ENCODE measurements at places on chromosomes 2 and 18.

DNA sequence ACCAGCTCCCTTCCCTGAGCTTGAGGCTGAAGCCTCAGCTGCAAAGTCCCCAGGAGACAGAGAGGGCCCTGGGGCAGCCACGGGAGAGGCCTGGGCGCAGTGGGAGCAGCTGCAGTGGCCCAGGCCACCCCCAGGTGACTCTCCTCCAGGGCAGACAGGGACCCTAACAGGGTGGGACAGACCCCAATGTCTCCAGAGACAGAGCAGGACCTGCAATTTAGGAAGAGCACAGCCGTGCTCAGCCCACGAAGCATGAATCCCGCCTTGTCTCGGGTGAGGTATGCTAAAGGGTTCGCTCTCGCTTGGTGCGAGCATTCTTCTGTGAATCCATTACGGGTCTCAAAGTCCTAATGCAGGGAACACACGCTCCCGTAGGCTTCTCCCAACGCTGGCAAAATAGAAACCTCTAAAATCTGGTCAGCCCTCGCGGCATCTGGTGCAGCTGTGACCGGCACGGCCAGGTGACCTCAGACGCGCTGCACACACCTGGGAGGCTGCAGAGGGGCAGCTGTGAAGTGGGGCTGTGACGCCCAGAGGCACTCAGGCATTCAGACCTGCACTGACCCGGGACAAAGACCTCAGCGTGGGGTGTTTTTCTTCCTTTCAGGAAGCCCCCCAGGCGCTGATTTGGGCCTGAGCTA, 12.6 kb downstream of the MBP start:
- DNase-seq: no peak

DNA sequence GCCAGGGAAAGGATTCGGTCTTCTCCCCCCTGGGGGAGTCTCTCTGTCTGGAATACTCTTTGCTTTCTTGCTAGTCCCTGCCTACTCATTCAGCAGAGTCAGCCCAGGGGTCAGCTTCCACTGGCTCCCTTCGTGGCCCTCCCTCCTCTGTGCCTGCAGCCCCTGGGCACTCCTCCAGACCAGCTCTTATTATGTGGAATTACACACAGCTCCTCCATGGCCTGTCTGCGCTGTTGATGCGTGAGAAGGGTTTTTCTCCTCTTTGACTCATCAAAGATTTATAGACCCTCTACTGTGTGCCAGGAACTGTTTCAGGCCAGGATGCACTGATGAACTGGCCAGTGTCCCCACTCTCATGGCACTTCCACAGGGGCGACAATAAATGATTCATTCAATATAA, 44.4 kb downstream of the ST8SIA5 start:
- peak; percentile 45 for DNase-seq

DNA sequence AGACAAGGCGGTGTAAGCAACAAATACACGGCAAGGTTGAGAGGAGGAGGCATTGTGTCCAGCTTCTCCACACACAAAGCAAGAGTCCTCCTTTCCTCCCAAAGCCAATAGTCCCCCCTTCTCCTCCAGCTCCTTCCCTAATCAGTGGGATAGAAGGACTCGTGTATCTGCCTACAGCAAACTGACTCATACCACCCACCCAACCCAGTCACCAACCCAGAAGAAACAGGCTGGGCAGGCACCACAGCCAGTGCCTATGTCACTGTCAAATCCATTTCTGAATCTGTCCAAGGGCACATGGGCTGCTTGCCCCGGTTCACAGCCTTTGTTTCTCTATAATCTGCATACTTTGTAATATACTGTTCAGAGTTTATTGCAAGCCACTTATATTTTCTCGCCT, 19.2 kb upstream of the NMS start:
- no peak for DNase-seq

DNA sequence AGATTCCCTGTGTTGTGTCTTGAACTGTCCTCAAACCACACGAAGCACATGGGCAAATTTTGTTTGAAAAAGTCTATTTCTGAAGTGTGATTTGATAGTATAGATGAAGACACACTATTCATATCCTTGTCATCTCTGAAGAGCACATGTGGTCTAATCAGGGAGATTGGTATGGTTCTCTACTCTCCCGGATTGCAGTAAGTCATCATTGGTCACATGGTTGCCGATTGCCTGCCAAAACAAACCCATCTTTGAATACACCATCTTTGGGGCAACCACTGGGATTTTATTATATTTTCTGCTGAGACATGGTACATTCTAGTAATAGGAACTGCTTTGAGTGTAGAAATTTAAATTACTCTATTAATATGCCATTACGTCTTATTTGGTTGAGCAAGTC, 186.9 kb downstream of the MYO1B start:
- DNase-seq: no peak

- DNase-seq: no peak
Measured at GRCh38 chr2:61172671-61173070, 10.7 kb downstream of the C2orf74 start.

DNA sequence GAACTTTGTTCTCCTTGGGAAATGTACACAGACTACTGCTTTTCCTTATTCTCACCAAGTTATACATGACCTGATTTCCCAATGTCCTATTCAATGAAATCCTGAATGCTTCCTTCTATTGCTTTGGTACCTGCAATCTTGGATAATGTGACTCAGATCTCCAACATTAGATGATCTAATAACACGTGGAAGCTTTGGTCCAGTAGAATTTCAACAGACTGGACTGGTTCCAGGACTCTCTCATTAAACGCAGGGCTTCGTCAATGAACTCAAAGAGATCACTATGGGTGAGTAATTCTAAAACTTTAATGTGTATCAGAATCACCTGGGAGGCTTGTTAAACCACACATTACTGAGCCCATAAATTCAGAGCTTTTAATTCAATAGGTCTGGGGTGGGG, 413.6 kb upstream of the KCNH7 start:
- DNase-seq: no peak

Data from LoVo (cell line).